ENCODE measurements at places on chromosomes 5 and 9. TPM values are rescaled to one million over a fixed set of nuclear protein-coding genes. Genes with fewer than 3 reads are reported as not detected.

DNA sequence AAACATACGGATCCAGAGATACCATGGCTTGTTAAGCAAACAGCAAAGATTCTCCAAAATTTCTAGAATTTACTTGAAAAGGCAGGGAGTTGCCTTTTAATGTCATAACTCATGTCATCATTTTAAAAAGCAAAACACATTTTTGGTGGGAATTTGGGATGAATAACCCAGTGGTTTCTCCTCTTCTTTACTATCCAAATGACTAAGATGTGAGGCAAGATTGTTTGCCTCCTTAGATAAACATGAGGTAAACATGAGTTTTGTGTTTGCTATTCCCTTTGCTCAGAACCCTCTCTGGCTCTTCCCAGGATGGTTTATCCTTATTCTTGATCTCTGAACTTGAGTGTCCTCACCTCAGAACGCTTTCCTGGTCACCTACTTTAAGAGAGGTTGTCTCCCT is 267.0 kb downstream of the EBF1 start:
- no peaks in the 10 kb centered on the region for H3K4me1 ChIP-seq
- H3K36me3 ChIP-seq, result no peaks in the 10 kb centered on the region
- no peak overlapping the region for H3K4me3 ChIP-seq
- H3K27me3 ChIP-seq, result no peaks in the 10 kb centered on the region
- no peak overlapping the region for H3K27ac ChIP-seq

DNA sequence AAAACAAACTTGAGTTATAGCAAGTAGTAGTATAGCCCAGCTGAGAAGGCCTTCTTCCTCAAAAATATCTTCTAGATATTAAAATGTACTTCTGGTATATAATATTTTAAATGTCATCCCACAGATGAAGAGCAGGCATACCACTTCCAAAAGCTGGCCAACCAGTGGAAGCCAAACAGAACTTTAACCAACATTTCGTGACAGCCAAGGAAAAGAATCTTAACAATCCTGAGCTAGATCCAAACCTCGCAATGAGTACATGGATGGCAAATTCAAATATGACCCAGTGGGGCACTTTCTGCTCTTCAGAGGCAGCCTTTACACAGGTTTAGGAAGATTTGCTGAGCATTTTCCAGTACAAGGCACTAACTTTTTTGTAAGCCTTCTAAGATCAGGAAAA is 91.8 kb upstream of the ACO1 start:
- no peaks in the 10 kb centered on the region for H3K36me3 ChIP-seq
- H3K27me3 ChIP-seq, result no peaks in the 10 kb centered on the region
- H3K27ac ChIP-seq, result no peak overlapping the region
- no peaks in the 10 kb centered on the region for H3K4me1 ChIP-seq

GRCh38 chr9:1083325-1083913 is 33.3 kb downstream of the DMRT2 start:
- H3K27me3 ChIP-seq, result no peaks in the 10 kb centered on the region
- no peaks in the 10 kb centered on the region for H3K4me1 ChIP-seq
- H3K36me3 ChIP-seq, result no peaks in the 10 kb centered on the region
- DNase-seq, result peak; percentile 81

The FSD1L gene
- polyA plus RNA-seq, result 1.8 TPM
